ENCODE measurements at places on chromosomes 1 and 21. TPM values are rescaled to one million over a fixed set of nuclear protein-coding genes. Genes with fewer than 3 reads are reported as not detected.

DNA sequence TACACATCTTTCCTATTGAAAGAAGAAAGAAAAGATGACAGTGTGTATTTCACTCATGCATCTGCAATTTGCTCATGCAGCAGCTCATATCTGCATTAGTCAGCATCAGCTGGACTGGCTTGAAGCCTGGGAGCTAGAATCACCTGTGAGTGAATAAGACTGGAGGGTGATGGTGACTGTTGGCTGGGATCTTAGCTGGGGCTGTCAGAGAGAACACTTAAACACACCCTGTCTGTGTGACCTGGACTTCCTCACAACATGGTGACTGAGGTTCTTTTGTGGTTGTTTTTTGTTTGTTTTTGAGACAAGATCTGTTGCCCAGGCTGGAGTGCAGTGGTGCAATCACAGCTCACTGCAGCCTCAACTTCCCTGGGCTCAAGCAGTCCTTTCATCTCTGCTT lies 24.9 kb downstream of the KLHDC7A start:
- no peak for DNase-seq
- H3K4me1 ChIP-seq, result no peaks in the 10 kb centered on the region
- H3K27ac ChIP-seq, result no peak overlapping the region
- no peaks in the 10 kb centered on the region for H3K36me3 ChIP-seq

GRCh38 chr1:53342735-53343470 lies 15.0 kb upstream of the LRP8 start:
- no peak overlapping the region for H3K4me3 ChIP-seq
- DNase-seq, result no peak
- no peaks in the 10 kb centered on the region for H3K36me3 ChIP-seq
- no peaks in the 10 kb centered on the region for H3K27me3 ChIP-seq
- no peak overlapping the region for H3K27ac ChIP-seq

- H3K27me3 ChIP-seq, result peaks cover 27% of the 10 kb centered on the region
- no peak for DNase-seq
Measured at GRCh38 chr1:38793299-38793698, 66.3 kb downstream of the RRAGC start.

GRCh38 chr1:156149374-156150332 lies 3.7 kb upstream of the SEMA4A start:
- H3K27me3 ChIP-seq, result peaks cover 15% of the 10 kb centered on the region
- H3K4me3 ChIP-seq, result no peak overlapping the region
- no peaks in the 10 kb centered on the region for H3K36me3 ChIP-seq
- peaks cover 6% of the 10 kb centered on the region for H3K4me1 ChIP-seq

RUNX3 gene
- polyA plus RNA-seq, result 0.20 TPM

VCAM1 gene
- 0.60 TPM for polyA plus RNA-seq

GRCh38 chr1:8438489-8438888 lies 120.6 kb downstream of the SLC45A1 start:
- H3K4me3 ChIP-seq, result no peak overlapping the region
- H3K36me3 ChIP-seq, result no peaks in the 10 kb centered on the region
- H3K4me1 ChIP-seq, result peaks cover 31% of the 10 kb centered on the region
- no peaks in the 10 kb centered on the region for H3K27me3 ChIP-seq

DNA sequence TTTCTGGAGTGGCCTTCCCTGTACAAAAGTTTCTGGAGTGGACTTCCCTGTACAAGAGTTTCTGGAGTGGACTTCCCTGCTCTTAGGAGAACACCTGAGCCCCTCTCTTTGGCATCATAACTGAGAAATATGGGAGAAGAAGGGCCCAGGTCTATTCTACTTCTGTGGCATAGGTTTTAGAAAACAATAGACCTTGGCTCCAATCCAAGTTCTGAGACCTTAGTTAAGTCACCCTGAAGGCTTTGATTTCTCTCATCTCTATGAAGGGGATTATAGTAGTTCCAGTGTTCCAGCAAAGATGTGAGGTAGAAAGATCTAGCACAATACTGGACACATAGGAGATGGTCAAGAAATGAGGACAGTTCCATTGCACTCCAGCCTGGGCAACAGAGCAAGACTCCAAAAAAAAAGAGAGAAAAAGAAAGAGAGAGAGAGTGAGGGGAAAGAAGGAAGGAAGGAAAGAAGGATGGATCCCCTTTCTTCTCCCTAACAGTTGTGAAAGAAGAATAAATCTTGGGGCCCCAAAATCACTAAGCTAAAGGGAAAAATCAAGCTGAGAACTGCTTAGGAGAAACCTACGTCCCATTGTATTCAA lies 13.3 kb upstream of the EIF4G3 start:
- no peak overlapping the region for H3K27ac ChIP-seq
- no peaks in the 10 kb centered on the region for H3K36me3 ChIP-seq
- no peak overlapping the region for H3K4me3 ChIP-seq
- no peaks in the 10 kb centered on the region for H3K27me3 ChIP-seq
- DNase-seq, result no peak
- peaks cover 16% of the 10 kb centered on the region for H3K4me1 ChIP-seq

DNA sequence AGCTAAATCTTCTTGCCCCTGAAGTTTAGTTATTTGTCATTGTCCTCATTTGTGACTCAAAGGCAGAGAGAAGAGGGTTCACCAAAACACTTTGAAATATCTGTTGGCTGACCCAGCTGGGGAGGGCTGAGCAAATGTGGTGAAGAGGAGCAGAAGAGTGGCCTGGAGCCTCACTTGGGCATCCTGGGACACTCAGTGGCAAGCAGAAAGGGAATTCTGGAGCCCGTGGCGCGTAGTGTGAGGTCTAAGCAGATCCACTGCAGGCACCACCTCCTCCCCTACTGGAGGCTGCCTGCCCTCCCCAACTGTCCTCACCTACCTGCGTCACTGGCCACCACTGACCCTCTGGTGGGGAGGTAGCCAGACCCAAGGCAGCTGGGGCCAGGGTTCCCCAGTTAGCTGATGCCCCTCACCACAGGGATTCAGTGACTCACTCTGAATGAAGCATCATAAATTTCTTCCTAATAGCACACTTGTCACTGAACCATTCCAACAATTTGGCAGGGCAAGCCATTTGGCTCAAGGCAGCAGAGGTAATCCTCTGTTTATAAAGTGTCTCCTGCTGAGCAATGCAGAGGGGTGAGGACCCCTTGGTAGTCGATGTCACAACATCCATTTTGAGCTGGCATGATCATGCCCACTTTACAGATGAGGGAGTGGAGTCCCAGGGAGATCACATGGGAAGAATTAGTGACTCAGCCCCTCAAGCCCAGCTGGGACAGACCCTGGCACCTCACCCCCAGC lies 80.3 kb downstream of the NENF start:
- H3K36me3 ChIP-seq, result no peaks in the 10 kb centered on the region
- no peak overlapping the region for H3K4me3 ChIP-seq
- peaks cover 62% of the 10 kb centered on the region for H3K27me3 ChIP-seq
- H3K27ac ChIP-seq, result no peak overlapping the region
- peaks cover 8% of the 10 kb centered on the region for H3K4me1 ChIP-seq

DNA sequence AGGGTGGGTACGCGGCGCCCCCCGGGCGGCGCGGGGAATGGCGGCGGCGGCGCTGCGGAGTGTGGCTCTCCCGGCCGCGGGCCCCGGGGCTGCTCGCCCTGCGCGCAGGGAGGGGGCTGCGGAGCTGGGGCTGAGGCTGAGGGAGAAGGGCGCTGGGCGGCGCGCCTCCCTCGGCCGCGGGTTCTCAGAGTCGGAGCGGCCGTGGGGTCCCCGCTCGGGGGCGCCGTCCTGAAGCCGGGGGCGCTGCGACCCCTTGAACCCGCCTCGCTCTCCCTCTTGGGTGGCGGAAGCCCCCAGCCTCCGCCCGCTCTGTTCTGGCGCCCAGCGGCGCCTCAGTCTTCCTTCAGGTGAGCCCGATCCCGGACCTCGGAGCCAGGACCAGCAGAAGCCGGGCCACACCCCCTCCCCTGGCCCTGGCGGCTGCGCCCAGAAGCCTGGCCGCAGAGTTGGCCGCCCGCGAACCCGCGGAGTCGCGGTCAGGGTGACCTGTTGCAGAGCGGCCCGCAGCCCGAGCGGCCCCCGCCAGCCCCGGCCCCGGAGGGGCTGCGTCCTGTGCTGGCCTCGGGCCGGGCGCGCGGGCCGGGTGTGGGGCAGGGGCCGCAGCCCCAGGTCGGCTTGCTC lies 532 bp downstream of the RALGPS2 start:
- peak overlapping the region; percentile 61 for H3K27ac ChIP-seq
- H3K27me3 ChIP-seq, result no peaks in the 10 kb centered on the region
- H3K4me1 ChIP-seq, result no peaks in the 10 kb centered on the region
- no peaks in the 10 kb centered on the region for H3K36me3 ChIP-seq
- H3K4me3 ChIP-seq, result peak overlapping the region; percentile 86
- DNase-seq, result peak; percentile 50

DNA sequence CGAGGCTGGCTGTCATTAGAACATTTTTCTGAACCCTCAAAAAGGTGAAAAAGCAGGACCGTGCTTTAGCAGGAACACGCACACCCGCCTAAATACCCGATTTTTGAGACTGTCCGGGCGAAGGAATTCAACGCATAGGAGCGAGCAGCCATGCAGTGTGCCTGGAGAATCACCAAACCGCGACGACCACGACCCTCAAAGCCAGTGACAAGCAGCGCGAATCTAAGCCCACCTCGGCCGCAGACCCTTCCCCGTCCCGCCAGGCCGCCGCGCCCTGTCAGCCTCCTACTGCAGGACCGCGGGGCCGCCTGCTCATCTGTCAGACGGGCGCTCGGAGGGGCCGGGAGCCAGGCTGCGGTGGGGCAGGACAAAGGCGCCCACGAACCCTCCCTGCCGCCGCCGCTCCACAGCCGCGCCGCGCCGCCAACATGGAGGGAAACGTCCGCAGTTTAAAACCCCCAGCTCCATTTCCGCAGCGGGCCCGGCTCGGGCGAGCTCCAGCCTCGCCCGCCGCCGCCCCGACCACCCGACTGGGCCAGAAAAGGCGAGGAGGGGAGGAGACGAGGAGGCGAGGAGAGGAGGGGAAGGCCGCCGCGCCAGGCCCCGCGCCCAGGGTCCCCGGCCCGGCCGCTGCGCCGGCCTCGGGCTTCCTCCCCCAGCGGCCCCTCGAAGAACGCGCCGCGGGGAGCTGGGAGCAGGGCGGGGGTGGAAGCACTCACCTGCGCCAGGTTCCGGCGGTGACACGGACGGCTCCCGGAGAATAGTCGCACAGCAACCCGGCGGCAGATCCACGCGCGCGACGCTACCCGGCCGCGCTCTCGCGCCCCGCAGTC lies at the start of gene LBR:
Gene LBR, minus strand, starts transcription at position 804 of the 833 bp plus-strand sequence. CDS start 3,963 bp downstream, outside the sequence.
- peaks cover under 1% of the 10 kb centered on the region for H3K36me3 ChIP-seq
- peak within 1 kb of the TSS; percentile 93 for H3K4me3 ChIP-seq
- DNase-seq, result peak; percentile 70
- H3K27ac ChIP-seq, result peak within 1 kb of the TSS; percentile 79
- no peaks in the 10 kb centered on the region for H3K27me3 ChIP-seq
